ENCODE measurements at places on chromosomes 7 and 10.

GRCh38 chr7:90853205-90853604, 257.1 kb downstream of the CDK14 start:
- DNase-seq = no peak

- no peak for DNase-seq
Measured at GRCh38 chr7:102990642-102991041, 77.8 kb downstream of the LRRC17 start.

DNA sequence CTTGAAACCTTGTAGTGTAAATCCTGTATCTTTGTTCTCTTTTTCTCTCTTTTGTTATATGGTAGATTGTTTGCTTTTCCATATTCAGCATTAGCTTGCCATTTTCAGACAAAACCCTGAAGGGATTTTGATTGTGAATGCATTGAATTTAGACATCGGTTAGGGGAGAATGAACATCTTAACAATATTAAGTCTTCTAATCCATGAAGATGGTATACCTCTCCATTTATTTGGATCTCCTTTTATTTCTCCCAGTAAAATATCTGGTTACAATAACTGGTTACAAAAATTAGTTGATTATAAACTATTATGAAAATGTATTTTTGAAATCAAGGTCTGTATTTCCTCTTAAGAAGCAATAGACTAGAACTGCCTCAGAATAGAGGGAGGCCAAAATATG, 12.4 kb upstream of the SLK start:
- no peak for DNase-seq

GRCh38 chr7:85224171-85224570, 37.3 kb upstream of the SEMA3D start:
- no peak for DNase-seq

- no peak for DNase-seq
Measured at GRCh38 chr10:29774475-29774874, 139.7 kb upstream of the SVIL start.

- no peak for DNase-seq
Measured at GRCh38 chr10:24982319-24983112, 30.1 kb upstream of the PRTFDC1 start.

DNA sequence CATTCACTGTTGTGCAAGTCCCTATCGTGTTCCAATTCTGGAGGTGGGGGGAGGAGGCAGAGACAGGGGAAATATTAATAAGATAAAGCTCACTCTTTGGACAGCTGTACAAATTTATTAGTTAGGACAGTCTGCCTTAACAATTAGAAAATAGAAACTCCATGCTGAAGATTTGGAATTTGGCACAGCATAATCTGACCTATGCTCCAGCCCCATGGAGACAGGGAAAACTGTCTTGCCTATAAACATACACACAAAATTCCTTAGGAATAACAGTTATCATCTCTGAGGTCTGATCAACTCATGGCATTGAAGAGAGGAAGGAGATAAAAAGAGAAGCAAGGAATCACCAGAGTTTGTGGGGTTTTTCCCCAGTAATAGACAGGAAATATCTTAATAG, 335.4 kb upstream of the MEOX2 start:
- no peak for DNase-seq

DNA sequence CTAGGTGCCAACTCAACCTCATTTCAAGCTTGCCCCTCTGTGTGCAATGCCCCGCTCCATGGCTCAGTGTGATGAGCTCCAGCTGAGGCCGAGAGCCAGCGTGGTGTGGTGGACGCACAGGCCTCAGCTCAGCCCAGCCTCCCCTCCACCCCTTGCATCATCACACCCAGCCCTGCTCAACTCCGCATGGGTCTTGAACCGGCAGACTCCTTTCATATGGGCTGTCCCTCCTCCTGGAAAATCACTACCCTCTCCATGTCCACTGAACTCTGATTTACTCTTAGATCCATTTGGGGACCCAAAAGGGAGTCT, 16.6 kb upstream of the SLC18A3 start:
- DNase-seq = no peak
